WTC11 (cell line): ENCODE measurements at places on chromosomes 13 and 19.

DNA sequence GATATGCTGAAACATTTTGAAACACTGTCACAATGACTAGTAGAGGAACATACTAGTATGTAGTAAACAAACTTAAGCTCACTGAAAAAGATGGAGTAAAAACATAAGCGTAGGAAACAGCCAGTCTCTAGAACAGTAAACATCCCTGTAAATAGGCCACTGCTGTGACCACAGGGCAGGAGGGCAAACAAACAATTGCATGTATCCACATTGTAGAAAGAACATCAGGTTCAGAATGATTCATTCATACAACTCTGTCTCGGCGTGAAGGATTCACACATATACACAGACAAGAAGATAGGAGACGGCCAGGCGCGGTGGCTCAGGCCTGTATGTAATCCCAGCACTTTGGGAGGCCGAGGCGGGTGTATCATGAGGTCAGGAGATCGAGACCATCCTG, 390.1 kb downstream of the IRS2 start:
- DNase-seq: no peak

GRCh38 chr13:27666951-27667350, 45.3 kb downstream of the POLR1D start:
- no peak for DNase-seq

GRCh38 chr19:13215572-13216380, 65.6 kb downstream of the IER2 start:
- no peak for DNase-seq

- DNase-seq: no peak
These were observed 86.5 kb downstream of the DLEU7 start for GRCh38 chr13:50757008-50757407.

DNA sequence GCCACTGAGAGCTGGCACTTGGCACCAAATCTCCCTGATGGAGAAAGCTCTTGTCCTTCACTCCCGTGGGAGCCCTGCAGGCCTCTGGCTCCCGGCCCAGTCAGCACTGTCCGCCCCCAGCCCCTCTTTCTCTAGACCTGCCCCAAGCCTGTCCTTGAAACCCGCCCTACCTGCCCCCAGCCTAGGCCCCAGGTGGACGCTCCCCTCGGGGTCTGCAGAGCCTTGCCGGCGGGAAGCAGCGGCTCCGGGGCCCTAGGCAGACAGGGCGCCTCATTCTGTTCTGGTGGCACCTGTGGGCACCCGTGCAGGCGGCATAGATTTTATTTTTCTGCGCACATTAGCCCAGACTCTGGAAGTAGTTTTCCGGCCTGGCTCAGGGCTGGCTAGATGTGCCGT, 17.6 kb downstream of the IL17D start:
- no peak for DNase-seq

GRCh38 chr13:35345992-35346391, 130.5 kb downstream of the MAB21L1 start:
- no peak for DNase-seq

- DNase-seq: no peak
These were observed 42.3 kb downstream of the DEDD2 start for GRCh38 chr19:42174958-42175734.

DNA sequence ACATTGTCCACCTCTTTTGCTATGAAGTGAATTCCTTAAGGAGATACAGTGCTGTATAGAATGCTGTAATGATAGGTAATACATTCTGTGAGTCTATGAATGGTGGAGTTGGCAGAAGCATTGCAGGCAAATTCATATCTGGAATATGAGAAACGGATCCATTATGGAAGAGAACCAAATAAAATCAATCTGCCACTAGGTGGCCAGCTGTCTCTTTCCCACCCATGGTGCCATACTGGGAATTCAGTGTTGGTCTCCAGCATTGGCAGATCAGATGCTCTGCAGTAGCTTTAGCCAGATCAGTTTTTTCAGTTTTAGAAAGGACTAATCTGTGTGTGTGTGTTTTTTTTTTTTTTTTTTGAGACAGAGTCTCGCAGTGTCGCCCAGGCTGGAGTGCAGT, 27.6 kb downstream of the DNAJC3 start:
- no peak for DNase-seq

DNA sequence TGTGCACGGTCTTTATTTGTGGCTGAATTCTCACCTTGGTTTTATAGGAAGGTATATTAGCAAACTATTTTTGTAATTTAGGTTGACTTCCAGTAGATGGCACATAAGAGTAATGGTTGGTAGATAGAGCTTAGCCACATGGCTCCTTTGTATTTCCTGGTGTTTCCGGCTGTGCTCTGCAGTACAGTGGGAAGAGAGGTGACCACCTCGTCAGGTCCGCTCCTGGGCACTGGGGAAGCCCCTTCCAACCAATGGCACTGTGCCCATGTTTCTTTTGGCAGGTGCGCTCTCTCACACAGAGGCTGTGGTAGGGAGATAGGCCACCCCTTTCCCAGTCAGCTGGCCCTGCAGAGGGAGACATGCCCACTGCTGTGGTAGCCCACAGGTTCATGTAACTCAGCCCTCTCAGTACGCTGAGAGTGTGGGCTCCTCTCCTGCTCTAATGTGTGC, 74.3 kb upstream of the ATP12A start:
- DNase-seq: no peak

GRCh38 chr19:16073481-16073880, 2.8 kb upstream of the TPM4 start:
- no peak for DNase-seq

DNA sequence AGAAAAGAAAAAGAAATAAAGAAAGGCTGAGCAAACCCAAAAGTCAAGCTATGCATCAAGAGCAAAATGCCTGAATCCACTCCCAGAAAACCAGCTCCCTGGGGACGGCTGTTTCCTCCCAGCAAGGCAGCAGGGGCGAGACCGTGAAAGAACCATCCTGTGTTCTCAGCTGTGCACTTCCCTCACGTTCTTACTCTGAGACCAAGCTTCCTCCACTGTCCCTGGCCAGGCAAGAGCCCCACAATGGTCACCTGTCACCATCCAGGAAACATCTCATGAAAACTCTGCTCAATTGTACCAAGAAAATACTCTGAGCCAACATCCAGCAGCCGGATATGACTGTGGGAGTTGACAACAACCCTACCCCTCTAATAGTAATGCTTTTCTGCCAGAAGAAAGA, 22.9 kb downstream of the RAB20 start:
- no peak for DNase-seq

DNA sequence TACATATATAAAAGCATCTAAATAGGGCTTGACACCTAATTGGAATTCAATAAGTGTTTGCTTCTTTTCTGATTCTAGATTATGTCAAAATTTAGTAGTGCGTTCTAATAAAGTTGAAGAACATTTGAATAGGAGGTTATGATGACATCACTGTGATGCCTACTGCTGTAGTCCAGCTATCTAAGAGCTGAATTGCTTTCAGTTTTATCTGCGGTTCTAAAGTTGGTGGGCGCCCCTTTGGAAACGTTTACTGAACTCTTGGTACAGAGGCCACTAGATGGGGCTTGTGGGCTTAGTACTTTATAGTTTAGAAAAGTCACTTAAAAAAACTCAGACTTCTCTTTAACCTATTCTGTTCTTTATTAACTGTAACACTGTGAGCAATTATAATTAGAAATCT, 776.9 kb downstream of the GPC5 start:
- DNase-seq: peak; percentile 17

DNA sequence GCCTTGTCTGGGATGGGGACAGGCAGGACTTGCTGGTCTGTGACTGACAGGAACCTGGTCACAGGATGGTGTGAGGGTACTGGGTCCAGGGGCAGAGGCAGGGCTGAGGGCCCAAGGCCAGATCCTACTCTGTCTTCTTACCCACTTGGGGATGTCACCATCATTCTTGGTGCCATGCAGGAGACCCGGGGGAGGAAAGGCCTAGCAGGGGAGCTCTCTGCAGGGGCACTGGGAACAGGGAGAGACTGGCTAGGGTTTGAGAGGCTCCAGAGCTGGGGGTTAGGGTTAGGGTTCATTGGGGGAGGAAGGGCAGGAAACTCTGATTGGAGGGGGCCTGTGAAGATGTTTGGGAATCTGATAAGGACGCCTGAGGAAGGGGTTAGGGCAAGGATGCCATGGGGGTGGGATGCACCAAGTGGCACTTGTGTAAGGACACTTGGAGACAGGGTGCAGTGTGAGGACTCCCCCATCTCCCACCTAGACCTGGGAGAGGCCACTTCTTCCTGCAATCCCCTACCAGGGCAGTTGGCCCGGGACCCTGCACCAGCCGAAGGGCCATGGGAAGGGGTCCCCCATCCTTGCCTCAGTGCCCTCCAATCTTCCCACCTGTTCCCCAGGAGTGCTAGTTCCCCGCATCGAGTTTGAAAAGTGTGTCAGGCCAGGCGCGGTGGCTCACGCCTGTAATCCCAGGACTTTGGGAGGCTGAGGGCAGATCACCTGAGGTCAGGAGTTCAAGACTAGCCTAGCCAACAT, 6.9 kb downstream of the PRR36 start:
- DNase-seq: no peak

GRCh38 chr19:5023128-5023571, 54.2 kb downstream of the KDM4B start:
- DNase-seq: no peak

GRCh38 chr13:49840266-49840665, 47.8 kb upstream of the KPNA3 start:
- DNase-seq: no peak

DNA sequence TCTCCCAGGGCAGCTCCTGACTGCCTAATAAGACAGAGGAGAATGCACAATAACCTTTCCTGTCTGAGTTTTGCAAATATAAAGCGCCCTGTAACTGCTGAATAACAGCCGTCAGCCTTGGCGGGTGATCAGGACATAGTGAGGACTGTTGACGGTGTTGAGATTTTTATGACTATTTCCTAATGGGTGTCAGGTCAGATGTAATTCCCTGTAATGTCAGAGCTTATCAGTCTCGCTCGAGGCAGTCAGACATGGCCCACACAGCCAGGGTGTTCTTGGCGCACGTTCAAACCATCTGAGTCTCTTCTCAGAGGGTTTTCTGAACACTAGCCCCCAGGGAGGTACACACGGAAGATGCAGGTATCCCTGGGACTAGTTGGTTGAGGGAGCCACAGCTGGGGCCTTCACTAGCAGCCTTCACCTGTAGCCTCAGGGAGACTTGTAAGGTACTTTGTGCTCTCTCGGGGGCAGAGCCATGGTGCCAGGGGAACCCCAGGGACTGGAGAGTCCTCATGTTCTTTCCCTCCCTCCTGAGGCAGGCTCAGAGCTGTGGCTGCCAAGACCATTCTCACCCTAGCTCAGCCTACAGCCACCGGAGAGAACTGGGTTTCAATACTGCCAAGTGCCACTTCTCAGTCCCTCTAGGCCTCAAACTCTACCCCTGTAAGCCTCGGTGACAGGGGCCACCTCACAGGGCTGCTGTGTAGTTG, 213.1 kb downstream of the UQCRFS1 start:
- no peak for DNase-seq

- DNase-seq: no peak
These were observed 154.1 kb downstream of the ATP8A2 start for GRCh38 chr13:25525884-25526283.

- no peak for DNase-seq
These were observed 712 bp upstream of the RINL start for GRCh38 chr19:38878575-38879399.

- no peak for DNase-seq
These were observed 1.4 kb downstream of the ZNF780B start for GRCh38 chr19:40054632-40055031.

DNA sequence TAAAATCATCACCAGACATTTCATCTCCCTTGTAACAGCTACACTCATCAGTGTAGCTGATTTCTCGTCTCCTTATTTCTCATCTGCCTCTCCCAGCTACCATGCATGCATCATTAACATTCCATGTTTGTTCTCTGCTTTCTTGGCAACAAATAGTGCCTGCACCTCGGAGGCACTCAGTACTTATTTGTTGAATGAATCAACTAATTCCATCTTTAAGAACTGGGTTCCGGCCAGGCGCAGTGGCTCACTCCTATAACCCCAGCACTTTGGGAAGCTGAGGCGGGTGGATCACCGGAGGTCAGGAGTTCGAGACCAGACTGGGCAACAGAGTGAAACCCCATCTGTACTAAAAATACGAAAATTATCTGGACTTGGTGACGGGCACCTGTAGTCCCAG, 63.9 kb upstream of the GTF3A start:
- no peak for DNase-seq

DNA sequence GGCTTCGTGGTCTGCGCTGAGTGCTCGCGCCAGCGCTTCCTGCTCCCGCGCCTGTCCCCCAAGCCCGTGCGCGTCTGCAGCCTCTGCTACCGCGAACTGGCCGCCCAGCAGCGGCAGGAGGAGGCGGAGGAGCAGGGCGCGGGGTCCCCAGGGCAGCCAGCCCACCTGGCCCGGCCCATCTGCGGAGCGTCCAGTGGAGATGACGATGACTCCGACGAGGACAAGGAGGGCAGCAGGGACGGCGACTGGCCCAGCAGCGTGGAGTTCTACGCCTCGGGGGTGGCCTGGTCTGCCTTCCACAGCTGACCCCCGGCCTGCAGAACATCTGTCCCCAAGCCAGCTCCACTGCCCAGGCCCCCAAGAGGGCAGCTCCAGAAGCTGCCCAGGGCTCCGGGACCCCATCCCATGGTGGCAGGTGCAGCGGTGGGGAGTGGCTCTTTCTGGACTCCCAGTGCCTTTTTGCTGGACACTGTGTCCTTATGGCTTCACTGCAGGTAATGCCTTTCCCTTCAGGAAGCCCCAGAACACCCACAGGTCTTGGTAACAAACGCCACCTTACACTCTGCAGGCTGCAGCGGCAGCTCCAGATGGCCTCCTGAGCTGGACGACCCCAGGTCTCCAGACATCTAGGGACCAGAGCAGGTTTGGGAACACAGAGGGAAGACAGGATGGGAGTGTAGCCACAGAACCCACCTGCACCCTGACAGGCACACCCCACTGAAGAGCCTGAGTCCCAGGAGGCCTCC, 9.3 kb downstream of the PLEKHF1 start:
- no peak for DNase-seq

DNA sequence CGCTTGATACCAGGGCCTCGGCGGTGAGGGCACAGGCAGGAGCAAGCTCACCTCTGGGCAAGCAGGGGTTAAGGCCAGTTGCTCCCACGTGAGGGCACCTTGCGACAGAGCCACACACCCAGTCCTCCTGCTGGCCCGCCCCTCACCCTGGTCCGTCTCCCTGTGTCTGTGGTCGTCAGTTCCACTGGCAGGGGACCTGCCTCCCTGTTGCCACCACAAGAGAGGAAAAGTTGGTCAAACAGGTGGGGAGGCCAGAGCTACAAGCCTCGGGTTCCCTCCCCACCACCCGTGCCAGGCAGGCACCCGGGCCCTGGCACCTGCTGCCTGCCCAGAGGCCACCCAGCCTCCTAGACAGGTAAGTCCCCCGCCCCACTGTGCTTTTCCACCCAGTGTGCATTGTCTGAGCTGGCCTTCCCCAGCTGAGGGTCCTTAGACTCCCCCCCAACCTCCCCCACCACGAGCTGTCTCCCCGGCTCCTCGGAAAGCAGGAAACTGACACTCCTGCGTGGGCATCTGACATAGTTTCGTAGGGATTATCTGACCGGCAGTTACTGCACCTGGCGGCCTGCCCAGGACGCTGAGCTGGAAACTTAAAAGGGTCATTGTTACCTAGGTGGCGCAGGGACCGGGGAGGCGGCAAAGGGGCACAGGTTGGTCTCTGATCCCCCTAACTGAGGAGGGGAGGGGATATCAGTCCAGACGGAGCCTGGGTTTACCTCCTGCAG, at the start of gene TJP3:
Gene TJP3 (plus strand): TSS at position 178 of the 725 bp plus-strand sequence. CDS start 20,049 bp downstream, outside the sequence.
- DNase-seq: no peak
